Activated CD8-positive, alpha-beta memory T cell treated with anti-CD3 and anti-CD28 coated beads, Interleukin-2, amount 50 U/mL, for 4 hours (primary cell): ENCODE measurements at places on chromosomes 11 and 22.

GRCh38 chr11:14971865-14972580 lies at the start of gene CALCA:
CALCA (minus strand) TSS chr11:14972351; CDS start chr11:14971192, 1,159 bp downstream.
- no peak for DNase-seq

- DNase-seq, result no peak
These were observed 5.7 kb downstream of the CBLIF start for GRCh38 chr11:59839615-59840014.

DNA sequence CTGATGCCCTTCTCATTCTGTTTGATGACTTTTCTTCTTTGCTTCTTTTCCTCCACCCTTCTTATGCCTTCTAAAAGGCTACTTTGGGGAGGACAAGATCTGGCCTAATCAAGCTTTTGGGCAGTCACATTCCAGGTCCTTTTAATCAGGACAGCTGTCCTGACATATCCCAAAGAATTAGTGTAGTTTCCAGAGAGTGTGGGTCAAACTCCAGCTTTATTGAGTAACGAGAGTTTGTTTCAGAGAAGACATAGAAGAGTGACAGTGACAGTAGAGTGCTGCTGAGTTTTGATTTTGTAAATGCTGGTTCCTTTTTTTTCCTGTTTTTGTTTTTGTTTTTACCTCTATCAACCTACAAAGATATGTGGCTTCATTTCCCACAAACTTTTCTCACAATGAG lies 158.4 kb upstream of the SESN3 start:
- no peak for DNase-seq

GRCh38 chr11:11316651-11317230 lies 36.3 kb downstream of the CSNK2A3 start:
- DNase-seq, result no peak

GRCh38 chr11:9974375-9974774 lies 310.5 kb downstream of the SWAP70 start:
- DNase-seq, result no peak

DNA sequence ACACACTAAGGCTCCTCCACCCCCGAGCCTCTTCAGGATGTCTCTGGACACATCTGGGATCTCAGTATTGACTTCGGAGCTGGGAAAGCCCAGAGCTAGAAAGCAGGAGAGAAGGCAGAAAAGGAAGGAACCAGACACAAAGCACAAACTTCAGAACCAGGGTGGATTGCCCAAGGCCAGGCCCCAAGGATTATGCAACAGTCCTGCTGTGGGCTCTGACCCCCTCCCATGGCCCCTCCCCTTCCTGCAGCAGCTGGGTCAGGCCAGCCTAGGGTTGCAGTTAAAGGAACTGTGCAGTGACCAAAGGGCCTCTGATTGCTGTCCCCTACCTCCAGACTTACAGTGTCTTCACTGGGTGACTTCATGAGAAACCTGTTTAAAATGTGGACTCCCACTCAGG lies 5.3 kb downstream of the KCNE3 start:
- DNase-seq, result no peak
